Stimulated activated CD4-positive, alpha-beta T cell treated with anti-CD3 and anti-CD28 coated beads, TNF-alpha, amount 100 ng/mL, for 1 hour (primary cell): ENCODE measurements at places on chromosomes 6 and 20.

GRCh38 chr6:139540276-139540675 is 165.8 kb upstream of the CITED2 start:
- DNase-seq = peak; percentile 8

DNA sequence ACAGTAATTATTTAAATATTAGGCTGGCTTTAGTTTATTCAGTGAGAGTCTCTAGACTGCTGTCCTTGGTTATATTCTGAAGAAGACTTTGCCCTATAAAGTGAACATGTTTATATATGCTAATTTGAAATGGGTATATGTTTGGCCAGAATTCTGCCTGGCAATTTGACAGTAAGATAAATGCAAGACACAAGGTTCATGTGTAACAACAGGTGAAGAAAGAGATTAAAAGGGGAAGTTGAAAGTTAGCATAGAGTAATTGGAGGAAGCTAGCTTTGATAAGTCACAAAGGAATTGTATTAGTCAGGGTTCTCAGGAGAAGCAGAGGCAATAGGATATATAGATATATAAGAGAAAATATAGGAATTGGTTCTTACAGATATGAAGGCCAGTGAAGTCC is 191.4 kb downstream of the CENPW start:
- DNase-seq = no peak

DNA sequence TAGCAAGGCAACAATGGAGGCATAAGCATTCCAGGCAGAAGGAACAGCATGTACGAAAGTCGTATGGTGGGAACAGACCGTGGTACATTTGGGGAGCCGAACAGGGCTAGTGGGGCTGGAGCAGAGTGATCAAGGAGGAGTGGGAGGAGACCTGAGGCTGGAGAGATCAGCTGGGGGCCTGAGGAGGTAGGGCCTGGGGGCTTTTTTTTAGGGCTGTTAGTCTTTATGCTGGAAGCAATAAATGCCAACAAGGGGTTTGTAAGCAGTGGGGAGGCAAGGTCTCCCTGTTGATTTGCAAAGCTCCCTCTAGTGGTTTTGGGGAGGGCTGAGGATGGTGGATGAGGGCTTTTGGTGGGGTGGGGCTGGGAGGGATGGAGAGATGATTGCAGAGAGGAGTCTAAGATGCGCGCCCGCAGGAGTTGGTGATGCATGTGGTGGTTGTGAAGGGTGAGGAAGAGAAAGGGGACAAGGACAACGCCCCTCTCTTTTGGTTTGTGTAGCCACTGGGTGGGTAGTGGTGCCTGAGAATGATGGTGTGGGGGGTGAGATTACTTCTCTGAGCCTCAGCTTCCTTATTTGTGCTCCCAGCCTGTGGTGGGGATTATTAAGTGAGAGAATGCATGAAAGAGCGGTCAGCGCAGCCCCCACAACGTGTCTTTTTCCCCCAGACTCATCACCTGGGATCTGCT is 74.1 kb upstream of the TOX2 start:
- no peak for DNase-seq

GRCh38 chr20:40294175-40294574 is 394.9 kb downstream of the MAFB start:
- DNase-seq = no peak

GRCh38 chr20:4708856-4709255 is 12.9 kb upstream of the PRND start:
- DNase-seq = no peak

GRCh38 chr6:108686896-108687295 is 126.2 kb downstream of the FOXO3 start:
- no peak for DNase-seq

DNA sequence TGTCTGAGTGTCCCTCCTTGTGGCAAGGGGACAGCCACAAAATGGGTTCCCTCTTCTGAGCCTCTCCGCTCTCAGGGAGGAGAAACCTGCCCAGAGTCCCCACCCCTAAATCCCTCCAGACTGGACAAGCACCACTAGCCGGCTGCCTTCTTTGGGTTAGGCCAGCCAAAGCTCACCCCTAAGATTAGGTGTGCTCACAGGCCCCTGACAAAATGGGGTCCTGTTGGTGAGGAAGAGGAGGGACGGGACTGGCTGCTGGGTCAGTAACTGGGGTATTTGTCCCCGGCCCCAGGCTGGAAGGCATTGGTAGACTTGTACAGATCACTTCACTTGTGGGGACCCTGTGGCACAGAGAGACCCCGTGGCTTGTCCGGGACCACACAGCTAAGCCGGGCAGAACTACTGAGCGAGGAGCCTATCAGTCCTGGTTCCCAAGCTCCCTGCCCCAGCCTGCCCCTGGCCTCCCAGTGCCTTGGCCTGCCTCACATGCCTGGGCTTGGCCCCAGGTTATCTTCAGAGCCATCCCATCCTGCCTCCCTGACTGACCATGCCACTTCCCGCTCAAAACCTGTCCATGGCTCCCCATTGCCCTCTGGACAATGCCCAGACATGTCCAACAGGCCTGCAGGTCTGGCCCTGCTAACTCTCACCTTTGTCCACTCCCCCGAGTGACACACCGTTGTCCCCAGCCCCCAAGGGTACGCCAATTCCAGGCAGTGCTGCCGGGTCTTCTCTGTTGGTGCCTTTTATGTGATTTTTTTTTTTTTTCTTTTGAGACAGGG is 10.5 kb upstream of the AVP start:
- no peak for DNase-seq

GRCh38 chr6:139801571-139802321 is 427.3 kb upstream of the CITED2 start:
- no peak for DNase-seq
